Urinary bladder (tissue), 4 donors: ENCODE measurements at places on chromosomes 1 and 21. TPM values are rescaled to one million over a fixed set of nuclear protein-coding genes. Genes with fewer than 3 reads are reported as not detected.

GRCh38 chr1:212605441-212606394 is 2.8 kb upstream of the ATF3 start:
- no peak for DNase-seq

GRCh38 chr1:184276416-184276815 is 110.4 kb upstream of the C1orf21 start:
- no peak for DNase-seq

ADGRL4 gene
- 23.9 TPM for polyA plus RNA-seq

- DNase-seq = no peak
These were observed 575.8 kb downstream of the NUF2 start for GRCh38 chr1:163897412-163898155.

DNA sequence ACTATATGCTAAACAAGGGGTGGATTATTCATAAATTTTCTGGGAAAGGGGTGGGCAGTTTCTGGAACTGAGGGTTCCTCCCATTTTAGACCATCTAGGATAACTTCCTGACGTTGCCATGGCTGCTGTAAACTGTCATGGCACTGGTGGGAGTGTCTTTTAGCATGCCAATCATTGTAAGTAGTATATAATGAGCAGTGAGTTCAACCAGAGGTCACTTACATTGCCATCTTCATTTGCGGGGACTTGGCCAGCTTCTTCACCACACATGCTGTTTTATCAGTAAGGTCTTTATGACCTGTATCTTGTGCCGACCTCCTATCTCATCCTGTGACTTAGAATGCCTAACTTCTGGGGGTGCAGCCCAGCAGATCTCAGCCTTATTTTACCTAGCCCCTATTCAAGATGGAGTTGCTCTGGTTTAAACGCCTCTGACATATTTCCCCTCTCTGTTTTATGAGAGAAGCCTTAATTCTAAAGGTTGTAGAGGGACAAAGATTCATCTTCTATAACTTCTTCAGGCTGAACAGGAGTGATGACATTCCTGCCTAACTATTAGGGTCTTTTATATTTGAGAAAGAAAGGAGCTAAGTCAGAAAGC is 60.4 kb downstream of the DIP2A start:
- no peak for DNase-seq

- DNase-seq = peak; percentile 90
These were observed at the start of gene SHC1 for GRCh38 chr1:154970631-154971340. Gene SHC1, minus strand, starts transcription at chr1:154970747. Its CDS starts 221 bp downstream, at chr1:154970526.

GRCh38 chr21:43585924-43586413 is 73.3 kb downstream of the HSF2BP start:
- DNase-seq = peak; percentile 78

GRCh38 chr1:37726751-37727585 is 34.7 kb downstream of the CDCA8 start:
- DNase-seq = no peak

SYNC gene
- polyA plus RNA-seq = 13.3 TPM

DNA sequence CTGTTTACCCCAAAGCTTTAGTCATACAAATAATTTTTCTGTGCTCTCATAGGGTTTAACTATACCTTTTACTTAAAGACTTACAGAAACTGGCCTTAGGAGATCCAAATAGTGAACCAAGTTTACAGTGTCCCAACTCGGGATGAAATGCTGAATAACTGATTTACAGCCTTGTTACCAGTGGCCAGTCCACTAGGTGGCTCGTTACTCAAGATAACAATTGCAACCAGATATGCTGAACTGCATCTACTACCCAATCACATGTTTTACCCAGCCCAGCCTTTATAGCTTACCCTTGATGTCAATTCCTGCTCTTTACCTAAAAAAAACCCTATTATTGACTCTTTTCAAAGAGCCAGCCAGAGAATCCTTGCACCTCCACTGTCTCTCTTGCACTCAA is 1148.8 kb upstream of the ADGRL4 start:
- no peak for DNase-seq

GRCh38 chr1:161631076-161631475 is at the start of gene FCGR3B:
Gene FCGR3B, minus strand, starts transcription at chr1:161631176. Its CDS starts 82 bp downstream, at chr1:161631094.
- no peak for DNase-seq

GRCh38 chr1:8913457-8913856 is 32.2 kb upstream of the CA6 start:
- no peak for DNase-seq

SLC1A7 gene
- 0.29 TPM for polyA plus RNA-seq

- DNase-seq = no peak
These were observed 104.9 kb downstream of the EVI5 start for GRCh38 chr1:92679980-92680379.

DNA sequence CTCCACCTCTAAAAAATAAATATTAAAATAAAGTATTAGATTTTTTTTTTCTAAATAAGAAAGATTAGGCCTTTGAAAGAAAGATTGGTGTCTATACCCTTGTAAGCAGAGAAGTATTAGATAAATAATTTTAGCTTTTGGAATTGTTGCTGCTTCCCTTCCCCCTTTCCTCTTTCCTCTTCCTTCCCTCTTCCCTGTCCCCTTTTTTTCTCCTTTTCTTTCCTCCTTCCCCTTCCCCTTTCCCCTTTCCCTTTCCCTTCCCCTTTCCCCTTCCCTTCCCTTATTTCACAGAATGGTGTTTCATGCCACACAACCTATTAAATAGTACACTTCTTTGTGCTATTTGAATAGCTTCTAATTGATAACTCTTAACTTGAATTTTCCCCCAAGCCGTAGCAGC is 69.8 kb upstream of the QSOX1 start:
- no peak for DNase-seq

NOL9 gene
- polyA plus RNA-seq = 4.0 TPM

CFAP107 gene
- polyA plus RNA-seq = not detected

DNA sequence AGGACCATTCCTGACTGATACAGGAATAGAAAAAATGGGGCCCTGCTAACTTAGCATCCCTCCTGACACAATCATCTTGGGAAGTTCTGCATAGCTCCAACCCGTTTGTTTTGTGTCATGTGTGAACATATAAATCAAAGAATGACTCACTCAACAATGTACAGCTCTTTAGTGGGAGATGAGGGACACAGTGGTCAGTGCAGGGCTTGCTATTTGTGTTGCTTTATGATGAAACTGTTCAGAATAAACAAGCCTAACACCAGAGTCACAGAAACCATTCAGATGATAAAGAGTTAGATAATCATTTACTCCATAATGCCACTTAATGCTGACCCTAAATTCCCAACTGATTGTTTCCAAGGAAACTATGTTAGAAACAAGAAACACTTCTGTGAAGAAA is 154.2 kb upstream of the ZNHIT6 start:
- DNase-seq = no peak

DNA sequence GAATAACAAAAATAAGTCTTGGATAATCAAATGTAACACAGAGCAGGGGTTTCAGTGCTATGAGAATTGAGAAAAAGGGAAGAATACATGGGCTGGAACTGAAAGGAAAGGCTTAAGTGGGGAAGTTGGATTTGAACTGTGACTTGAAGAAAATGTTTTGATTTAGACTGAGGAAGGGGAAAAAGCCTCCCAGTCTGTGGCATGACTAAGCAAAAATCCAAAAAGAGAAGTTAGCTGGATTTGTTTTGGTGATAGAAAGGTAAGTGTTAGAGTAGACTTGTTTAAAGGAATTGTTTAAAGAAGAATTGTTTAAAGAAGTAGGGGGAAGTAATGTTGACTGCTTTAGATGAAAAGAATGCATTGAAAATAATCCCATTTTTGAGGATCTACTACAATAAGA is 46.0 kb downstream of the KCNK2 start:
- no peak for DNase-seq

DNA sequence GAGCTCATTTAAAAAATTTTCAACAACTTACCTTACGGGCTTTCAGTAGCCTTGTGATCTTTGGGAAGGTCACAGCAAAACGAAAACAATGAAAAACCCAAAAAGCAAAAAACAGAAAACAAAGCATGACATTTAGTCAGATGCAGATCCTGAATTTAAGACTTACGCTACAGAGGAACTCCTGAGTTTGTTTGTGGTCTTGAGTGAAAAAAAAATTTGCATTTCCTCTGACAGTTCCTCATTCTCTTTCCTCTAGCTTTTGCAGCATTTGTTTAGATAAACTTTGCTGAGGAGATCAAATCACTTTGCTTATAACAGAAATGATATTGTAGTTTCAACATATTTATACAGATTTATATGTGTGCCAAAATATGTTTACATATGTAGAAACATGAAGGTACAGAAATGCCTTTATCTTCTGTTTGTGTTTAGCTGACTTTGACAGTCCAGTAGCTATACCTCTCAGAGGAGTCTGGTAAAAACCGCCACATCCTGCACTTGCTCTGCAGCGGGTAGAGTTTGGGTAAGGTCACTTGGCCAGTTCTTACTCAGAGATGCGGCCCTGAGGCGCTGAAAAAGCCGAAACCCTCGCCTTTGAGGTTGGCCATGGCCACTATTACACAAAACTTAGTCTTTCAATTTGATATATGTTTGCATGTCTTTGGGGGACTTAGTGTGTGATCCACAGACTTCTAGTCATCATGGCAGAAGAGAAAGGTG is 142.5 kb downstream of the TNR start:
- DNase-seq = no peak

DIO1 gene
- 0.08 TPM for polyA plus RNA-seq

DNA sequence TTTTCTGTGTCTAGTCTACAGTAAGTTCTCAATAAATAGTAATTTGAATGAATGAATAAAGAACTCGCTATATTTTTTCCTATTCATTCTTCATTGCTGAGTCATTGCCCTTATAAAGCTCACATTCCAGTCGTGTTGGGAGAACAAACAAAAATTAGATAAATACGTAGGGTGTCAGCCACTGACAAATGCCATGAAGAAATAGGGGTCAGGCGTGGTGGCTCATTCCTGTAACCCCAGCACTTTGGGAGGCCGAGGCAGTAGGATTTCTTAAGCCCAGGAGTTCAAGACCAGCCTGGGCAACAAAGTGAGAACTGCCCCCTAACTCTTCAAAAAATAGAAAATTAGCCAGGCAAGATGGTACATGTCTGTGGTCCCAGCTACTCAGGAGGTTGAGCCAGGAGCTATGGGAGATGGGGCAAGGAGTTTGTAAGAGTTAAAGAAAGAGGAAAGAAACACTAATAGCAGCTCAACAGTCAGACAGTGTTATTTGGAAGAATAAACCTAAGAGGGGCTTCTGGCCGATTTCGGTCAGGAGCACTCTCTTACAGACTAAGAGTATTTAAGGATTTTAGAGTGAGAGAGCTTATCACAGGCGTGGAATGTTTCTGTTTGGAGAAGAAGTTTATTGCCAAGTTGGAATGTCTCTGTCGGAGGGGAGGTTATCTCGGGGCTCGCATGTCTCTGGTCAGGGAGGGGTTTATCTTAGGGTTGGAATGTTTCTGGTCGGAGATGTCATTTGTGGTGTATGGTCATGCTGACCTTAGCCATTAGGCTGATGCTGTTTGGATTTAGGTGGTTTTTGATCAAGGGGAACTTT is 1.8 kb upstream of the CHML start:
- no peak for DNase-seq

GRCh38 chr21:25636727-25637126 is 2.3 kb upstream of the JAM2 start:
- no peak for DNase-seq

DNA sequence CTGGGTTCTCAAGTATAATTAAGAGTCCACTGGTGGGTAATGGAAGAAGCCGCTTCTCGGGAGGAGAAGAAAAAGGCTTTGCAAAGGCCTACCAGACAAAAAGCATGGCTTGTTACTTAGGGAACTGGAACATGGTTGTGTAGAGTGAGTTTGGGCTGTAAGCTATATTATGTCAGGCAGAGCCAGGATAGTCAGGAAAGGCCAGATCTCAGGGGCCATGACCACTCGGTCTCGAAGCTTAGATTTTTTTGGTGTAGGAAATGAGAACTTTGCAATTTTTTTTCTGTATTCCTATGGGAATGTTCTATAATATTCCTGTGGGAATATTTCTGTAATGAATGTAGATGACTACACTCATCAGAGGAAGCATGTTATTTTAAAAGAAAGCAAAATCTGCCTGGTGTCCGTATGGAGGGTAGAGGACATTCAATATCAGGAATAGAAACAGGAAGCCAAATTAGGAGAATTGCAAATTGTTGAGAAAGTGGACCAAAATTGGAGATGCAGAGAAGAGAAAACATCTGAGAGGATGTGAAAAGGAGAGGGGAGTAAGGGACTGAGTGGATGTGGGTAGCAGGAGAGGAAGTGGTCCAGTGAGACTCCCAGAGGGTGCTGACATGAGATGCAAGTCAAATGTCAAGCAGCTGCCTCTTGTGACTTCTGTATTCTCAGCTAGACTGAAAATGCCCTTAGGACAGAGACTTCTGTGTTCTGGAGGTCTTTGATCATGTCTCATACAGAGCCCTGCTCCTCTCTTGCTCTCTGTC is 45.2 kb upstream of the HAO2 start:
- DNase-seq = no peak

DNA sequence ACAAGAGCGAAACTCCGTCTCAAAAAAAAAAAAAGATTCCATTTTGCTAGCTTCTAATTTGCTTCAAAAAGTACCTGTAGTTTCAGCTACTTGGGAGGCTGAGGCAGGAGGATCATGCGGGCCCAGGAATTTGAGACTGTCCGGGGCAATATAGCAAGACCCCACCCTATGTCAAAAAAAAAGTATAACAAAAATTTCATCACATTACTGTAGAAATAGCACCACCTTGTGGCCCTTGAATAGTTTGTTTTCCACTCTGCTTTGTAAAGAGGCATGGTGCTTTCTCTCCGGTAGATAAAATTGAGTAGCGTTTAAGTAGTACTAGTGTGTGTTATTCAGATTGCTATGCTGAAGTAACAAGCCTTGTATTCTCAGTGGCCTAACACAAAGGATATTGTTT is 18.2 kb upstream of the MSTO1 start:
- DNase-seq = no peak

GRCh38 chr1:152412756-152413155 is 1.3 kb downstream of the CRNN start:
- no peak for DNase-seq

DNA sequence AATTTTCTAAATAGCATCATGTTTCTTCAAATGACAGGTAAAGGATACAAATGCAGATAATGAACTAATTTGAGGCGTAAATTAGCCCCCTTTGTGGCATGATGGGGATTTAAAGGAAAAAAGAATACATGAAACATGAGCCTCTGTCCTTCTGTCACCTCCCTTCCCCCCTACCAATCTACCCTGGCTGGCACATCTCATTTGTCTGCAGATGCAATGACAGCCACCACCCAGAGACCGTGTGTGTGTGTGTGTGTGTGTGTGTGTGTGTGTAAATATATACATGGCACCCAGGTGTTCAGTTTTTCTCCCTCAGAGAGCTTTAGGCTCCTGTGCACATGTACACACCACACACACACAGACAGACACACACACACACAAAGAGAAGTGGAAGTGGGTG is 451.1 kb downstream of the RWDD3 start:
- no peak for DNase-seq

HSD3B1 gene
- polyA plus RNA-seq = not detected

GRCh38 chr1:6028042-6028850 is 17.4 kb upstream of the KCNAB2 start:
- DNase-seq = no peak

- no peak for DNase-seq
These were observed 24.8 kb downstream of the GABPA start for GRCh38 chr21:25759573-25759972.

OR6K3 gene
- not detected for polyA plus RNA-seq

GRCh38 chr1:99218999-99219398 is 45.3 kb upstream of the PLPPR4 start:
- no peak for DNase-seq
